ENCODE measurements at places on chromosomes 1 and 21.

DNA sequence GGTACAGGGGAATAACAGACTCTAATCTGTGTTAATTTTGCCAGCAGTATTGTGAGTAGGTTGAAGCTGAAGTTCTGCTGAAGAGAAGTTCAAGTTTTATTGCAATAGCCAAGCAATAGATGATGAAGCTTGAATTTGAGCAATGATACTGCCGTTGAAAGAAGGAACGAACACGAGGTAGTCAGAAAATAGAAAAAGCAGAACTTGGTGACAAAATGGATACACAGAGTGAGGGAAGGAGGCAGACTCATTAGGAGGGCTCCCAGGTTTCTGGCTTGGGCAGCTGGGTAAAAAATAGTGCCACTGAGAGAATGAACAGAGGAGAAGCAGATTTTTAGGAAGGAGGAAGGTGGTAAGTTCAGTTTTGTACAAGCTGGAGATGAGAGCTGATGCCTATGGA lies 22.3 kb upstream of the AGO1 start:
- DNase-seq = no peak

DNA sequence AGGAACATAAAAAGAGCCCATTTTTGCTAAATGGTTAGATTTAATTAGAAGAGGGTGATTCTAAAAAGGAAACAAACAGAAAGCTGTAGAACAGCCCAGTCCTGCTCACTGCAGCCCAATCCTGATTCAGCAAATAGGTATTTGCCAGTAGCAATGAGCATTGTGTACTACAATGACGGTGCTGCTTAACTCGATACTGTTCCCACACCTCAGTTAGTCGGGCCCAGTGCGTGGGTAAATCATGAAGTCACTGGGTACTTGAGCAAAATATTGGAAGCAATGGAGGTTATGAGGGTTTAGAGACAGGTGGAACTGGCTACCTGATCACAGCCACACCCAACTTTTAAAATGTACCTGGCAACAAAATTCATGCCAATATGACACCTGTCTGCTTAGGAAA lies 101.5 kb upstream of the ADGRL2 start:
- DNase-seq = no peak

DNA sequence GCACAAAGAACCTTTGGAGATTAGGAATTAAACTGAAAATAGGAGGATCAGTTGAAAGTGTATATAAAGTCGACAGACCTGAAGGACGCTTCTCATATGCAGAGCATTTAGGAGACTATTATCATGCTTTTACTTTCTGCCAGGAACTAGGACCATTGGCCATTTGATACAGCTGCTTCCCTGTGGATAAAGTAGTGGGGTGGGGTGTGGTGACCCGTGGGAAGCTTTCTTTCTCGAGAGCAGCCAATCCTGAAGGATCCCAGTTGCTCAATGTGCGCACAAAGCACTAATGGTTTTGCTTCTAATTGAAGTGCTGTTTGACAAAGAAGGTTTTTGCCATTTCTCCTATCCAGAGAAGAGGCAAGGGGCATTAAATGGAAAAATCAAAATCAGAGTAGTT lies 14.9 kb upstream of the CD55 start:
- DNase-seq = no peak

GRCh38 chr1:8004113-8004802 lies 21.9 kb downstream of the ERRFI1 start:
- DNase-seq = no peak

DNA sequence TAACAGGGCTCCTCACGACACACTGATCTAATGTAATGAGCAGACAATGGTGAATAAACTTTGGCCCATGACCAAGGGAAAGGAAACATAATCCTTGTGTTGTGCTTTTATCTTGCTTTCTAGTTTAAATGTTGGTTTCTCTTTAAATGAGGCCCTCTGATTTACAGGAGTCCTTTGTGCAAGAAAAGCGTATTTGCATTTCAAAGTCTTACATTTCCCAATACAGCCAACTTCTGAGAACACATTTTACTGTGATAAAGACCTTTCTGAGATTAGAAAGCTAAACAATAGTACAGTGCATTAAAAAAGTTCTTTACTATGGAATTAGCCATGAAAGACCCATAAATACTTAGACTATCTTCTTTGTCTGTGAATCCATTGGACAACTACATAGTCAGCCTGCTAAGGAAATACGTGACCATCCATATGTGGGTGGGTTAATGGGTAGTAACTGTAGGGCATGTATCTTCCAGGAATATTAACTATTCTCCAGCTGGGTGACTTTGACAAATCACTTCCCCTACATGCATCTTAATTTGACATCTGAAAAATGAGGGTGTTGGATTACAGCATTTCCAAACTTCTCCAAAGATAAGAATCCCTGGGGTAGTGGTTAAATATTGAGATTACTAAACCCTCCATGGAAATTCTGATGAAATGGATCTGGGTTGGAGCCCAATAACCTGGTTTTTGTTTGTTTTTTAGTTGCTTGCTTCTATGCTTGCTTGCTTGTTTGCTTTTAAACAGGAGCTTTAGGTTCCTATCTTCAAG lies 50.3 kb upstream of the USP1 start:
- no peak for DNase-seq

- DNase-seq = no peak
Measured at GRCh38 chr1:155323729-155324036, 3.0 kb downstream of the RUSC1 start.

DNA sequence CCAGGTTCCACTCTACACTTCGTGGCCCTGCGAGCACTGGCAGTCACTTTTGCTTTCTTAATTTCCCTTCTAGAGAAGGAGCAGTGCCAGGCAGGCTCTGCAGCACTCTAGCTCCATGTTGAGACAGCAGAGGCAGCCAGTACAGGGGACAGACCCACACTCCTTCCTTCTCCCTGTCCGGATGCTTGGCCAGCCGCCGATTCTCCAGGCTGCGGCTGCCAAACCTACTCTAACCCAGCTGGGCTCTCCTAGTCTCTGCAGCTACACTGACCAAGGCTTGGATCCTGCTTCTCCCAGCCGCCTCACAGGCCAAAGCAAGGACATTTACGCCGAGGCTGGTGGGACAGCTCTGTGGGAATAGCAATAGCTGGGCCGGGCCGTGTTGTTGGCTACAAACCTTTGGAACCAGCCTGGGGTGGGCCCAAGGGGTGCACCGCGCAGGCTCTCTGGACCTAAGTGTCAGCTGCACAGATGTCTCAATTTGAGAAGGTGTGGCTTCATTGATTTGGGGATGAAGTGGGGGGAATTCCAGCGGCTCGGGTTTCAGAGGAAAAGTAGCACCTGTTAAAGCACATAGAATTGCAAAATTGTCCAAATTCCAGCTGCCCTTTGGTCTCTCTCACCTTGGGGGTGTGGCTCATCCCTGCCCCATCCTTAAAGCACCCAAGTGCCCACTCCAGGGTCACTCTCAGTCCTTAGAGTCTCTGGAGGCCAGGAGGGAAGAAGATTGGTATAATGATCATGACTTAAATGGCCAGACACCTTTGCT lies 3.2 kb downstream of the BARHL2 start:
- no peak for DNase-seq

DNA sequence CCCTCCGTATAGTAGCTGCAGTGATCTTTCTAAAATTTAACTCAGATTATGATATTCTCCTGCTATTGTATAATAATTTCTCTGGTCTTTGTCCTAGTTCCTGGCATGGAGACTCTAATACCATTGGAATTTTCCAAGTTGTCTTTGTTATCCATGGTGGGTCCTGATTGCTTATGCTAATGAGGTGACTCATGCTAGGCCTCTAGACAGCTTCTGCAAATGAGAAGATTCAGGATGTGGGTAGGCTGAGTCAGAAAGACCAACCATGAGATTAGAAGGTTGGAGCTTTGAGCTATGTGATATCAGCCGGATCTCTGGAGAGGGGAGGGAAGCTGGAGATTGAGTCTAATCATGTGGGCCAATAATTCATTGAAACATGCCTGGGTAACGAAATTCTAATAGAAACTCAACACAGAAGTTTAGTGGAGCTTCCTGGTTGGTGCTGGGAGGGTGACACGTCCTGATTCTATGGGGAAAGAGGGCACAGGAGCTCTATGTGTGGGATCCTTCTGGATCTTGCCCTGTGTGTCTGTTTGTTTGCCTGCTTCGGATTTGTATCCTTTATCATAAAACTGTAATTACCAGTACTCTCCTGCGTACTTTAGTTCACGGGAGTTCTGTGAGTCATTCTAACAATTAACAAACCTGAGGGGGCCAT lies 73.2 kb upstream of the CNIH3 start:
- no peak for DNase-seq

- DNase-seq = no peak
Measured at GRCh38 chr1:84847253-84848250, 45.5 kb downstream of the LPAR3 start.

DNA sequence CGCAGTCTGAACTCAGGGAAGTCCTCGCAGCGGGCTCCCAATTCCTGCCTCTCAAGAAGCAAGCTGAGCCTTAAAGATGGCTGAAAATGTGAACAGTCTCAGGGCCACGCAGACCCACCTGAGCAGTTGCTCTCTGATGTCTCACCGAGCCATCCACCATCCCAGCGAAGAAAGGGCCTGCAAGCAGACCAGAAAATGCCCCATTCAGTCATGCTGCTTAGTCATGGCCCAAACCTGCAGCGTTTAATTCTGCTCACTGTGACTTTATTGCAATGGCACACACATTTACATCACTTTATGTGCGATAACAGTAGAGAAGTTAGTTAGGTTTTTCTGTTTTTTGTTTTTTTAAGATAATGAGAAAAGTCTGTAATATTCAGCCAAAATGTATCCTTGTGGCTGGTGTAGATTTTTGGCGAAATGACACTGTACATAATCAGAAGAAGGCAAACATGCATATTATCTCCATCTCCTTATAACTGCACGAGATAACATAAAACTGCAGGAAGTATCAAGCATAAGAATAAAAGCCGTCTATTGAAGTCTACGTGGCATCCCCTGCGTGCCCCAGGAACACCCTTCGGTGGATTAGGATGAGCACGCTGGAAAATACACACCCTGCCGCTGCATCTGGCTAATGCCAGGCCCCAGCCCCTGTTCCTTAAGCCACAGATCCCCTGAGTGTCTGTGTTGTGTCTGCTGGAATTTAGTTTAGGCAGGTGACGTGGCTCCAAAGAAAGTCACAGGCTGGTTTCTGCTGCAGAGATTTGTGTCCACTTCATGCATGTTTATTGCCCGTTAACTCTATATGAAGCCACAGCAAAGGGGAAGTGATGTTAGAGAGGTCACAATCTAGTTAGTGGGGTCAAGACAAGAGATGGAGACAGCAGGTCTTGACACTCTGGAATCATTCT lies 119.8 kb upstream of the IRF2BP2 start:
- DNase-seq = no peak

DNA sequence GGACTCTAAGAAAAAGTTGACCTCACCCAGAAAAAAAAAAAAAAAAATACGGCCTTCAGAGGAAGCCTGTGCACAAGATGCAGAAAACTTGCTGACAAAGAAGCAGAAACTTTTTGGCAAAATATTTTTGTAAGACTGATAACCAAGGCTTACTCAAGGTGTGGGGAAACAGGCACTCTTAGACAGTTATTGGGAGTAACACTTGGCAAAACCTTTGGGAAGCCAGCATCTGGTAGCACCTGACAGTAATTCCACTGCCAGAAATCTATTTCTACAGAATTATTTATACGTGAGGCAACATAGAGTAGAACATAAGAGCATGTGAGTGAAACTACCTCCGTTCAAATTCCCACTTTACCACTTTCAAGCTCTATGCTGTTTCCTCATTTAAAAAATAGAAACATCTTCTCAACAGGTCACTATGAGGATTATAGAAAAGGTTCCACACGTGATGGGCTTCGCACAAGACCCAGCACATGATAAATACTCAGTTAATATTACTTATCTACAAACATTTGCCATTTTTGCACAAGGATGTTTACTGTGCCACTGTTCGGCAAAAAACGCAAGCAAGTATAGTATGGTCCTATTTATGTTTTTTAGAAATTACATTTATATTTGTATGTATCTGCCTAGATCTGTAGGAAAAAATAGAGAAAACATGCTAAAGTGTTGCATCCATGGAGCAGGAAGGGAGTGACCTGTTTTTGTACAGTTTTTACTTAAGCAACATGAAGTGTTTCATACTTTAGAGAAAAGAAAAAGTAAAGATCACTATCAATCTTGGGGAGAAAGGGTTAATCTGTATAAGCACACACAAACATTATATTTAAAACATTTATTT lies 22.2 kb downstream of the MRPL39 start:
- DNase-seq = no peak

DNA sequence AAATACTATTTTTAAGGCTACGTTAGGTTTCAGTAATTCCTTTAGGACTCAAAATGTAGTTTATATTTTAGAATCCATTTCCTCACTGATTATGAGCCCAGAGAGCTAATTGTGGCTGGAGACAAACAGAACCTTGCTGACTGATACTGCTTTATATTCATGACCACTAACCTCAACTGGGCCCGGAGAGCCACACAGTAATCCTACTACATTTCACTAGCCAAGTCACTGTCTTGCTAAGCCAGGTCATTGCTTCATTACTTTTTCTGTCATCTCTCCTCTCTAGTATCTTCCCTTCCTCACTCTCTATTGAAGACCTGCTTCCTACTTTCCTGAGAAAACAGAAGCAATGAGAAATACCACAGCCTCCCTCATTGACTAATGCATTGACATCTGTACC lies 24.7 kb downstream of the IL23R start:
- no peak for DNase-seq

DNA sequence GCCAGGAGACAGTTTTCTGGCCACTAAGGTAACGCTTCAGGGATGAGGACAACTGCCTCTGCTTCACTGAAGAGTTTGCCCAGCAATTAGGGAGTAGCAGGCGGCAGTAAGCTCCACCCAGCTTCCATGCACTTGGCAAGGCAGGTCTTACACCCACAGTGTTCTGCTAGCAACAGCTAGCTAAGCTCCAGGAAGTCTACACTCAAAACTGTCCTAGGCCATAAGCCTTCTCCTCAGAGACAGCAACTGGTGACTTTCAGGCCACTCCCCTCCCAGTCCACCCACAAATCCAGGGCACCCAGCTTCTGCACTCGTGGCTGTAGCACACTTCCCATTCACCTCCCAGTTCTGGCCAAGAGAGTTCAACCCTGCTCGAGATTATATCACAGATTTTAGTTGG lies 47.3 kb downstream of the KMO start:
- no peak for DNase-seq

DNA sequence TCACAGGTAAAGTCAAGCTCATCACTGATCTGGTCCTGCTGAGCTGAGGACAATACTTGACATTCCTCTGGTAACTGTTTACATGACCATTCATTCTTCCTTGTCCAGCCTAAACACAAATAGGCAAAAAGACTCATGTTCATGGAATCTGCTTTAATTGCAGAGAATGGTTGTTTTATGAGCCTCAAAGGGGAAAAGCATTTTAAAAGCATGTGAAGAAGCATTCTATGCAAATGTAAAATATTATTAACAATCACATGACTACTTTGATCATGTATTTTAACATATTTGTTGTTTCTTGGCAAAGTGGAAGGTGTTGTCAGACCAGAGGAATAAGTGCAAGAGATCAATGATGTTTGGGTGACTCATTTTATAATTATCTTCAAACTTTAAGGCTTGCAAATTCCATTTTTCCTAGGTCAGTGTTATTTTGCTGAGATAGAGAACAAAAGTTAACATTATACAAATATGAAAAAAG lies 133.7 kb downstream of the RUNX1 start:
- DNase-seq = no peak

- no peak for DNase-seq
Measured at GRCh38 chr1:29826646-29827045, 590.3 kb downstream of the PTPRU start.

- no peak for DNase-seq
Measured at GRCh38 chr1:9294910-9295636, 2.4 kb downstream of the SPSB1 start.

GRCh38 chr1:156284112-156284511 lies at the start of gene TMEM79:
Gene TMEM79, plus strand, starts transcription at chr1:156284325. Its CDS starts 902 bp downstream, at chr1:156285227.
- DNase-seq = no peak

- DNase-seq = no peak
Measured at GRCh38 chr1:228000836-228001563, 5.8 kb upstream of the WNT3A start.

- DNase-seq = no peak
Measured at GRCh38 chr1:165631342-165632151, 513 bp downstream of the MGST3 start.
